Stimulated activated CD4-positive, alpha-beta T cell treated with anti-CD3 and anti-CD28 coated beads, Interleukin-12 subunit alpha, Interleukin-12 subunit beta, amount 100 ng/mL, for 48 hours (primary cell): ENCODE measurements at places on chromosomes 6 and 20.

DNA sequence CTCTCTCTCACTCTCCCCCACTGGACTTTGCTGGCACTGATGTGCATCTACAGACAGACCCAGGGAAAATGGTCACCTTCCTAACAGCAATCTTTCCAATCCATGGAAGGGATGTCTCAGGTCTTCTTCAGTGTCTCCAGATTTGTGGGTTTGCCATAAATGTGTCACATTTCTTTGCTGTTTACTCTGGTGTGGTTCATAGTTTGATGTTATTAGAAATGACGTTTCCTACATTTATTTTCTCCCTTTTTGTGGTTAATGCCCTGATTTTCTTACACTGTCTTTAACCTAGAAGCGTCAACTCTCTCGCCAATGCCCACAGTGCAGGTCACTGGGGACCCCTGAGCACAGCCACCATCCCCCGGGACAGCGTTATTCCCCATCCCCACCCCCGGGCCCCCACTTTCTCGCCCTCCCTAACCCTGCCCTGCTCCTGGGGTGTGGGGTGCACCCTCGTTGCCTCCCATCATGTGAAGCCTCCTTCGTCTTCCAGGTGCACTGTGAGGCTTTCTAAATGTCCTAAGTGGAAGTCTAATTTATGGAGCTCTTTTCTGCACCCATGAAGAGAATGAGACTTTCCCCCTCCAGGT lies 86.5 kb downstream of the YTHDF1 start:
- DNase-seq: no peak

DNA sequence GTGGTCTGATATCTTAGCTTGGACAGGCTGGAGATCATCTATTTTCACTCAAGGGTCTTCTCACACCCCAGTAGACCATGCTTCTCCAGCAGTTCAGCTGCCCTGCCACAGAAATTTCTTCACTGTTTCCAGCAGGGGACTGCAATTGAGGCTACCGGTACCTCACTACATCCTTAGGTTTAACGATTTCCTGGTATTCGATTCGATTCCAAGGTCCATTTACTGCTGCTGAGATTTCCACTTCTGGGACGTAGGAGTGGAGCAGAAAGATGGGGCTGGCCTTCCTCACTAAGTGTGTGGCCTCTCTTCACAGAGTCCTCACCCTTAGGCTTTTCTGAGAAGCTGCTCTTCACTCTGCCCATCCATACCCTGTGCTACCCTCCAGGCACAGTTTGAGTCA lies 6.2 kb downstream of the VPS16 start:
- DNase-seq: no peak

GRCh38 chr6:21500314-21501020 lies 93.1 kb upstream of the SOX4 start:
- DNase-seq: no peak

DNA sequence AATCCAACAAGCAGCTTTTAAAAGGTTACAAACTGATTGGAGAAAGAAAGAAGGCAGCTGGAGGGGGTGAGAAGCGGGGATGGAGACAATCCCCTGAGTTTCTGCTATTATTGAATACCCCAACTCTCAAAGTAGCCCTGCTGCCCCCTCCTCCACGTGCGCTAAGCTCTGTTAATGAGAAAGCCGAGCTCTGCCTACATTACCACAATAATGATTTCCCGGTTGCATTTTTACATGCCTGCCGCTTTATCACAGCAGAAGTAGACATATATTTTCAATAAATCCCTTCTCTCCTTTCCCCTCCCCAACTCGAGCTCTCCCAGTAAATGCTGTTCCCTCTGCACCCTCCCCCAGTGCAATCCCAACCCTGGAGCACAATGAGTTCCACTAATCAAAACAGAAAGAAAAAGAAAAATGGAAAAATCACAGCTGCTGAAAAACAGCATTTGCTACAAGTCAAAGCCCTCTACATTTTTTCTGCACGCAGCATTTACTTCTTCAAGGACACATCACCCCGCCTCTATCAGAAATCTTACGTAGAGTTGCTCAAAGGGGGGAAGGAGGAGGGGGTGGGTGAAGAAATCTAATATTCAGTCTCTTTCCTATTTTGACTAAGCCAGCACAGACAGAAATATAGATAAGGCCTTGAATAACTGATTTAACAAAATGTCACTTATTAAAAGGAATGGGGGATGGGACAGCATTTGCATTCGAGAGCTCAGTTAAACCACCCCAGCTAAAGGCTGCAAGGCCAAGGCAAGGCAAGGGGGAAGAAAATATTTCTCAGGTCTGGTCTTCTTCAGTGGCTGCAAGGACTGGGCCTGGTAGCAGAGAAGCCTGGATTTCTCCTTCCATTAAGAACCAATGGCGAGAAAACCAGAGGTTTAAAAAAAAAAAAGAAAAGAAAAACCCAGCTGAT lies 10.7 kb downstream of the TRERF1 start:
- no peak for DNase-seq

GRCh38 chr20:64065974-64066343 lies 3.0 kb downstream of the TCEA2 start:
- DNase-seq: peak; percentile 51

DNA sequence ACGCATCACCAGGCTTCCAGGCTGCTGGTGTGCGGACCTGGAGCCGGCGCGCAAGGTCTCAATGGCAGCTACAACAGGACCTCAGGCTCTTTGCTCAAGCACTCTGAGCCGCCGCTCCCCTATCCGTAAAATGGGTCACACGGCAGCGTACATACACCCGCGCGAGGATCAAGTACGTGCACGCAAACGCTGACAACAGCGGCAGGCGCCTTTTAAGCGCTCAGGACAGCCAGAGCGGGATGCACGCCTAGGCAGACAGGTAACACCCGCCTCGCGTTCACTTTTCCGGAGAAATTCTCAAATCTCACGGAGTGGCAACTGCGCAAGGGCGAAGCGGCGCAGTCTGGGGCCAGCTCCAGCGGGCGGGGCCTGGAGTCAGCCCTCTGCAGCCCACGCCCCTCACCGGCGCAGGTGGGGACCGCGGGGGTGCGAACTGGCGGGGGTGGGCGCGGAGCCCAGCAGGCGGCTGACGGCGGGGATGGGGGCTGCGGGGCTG lies 535 bp downstream of the EXOC2 start:
- DNase-seq: peak; percentile 52

DNA sequence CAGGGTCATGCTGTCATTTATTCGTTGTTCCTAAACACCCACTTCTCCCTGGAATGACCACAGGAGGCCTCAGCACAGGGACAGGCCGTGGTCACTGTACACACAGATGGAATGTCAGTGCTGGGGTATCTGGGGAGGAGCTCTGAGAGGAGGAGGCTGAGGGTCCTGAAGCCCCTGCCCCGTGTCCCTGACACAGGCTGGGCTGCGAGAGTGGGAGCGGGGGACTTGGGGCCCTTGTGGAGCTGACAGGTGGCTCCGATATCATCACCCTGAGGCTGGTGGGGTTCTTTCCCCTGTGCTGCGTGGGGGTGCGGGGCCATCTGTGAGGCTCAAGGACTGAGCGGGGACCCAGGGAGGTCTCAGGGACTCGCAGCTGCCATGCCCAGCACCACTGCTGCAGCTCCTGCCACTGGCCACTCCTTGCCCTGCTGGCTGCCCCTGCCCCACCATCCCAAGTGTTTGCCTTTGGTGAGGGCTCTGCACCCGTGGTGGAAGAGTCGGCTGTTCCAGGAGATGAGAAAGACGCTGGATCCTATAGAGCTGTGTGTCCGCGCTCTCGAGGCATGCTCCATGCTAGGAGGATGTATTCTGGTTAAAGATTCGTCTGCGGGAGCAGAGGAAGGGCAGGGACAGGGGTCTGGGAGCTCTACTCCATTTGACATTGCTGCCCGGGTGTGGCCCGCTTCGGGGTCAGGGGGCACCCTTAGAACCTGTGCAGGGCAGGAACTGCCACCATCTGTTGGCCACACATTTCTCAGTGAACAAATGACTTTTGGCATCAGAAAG lies 18.9 kb downstream of the NPEPL1 start:
- no peak for DNase-seq

- no peak for DNase-seq
Observed at GRCh38 chr6:137728386-137729349, 138.4 kb upstream of the TNFAIP3 start.

DNA sequence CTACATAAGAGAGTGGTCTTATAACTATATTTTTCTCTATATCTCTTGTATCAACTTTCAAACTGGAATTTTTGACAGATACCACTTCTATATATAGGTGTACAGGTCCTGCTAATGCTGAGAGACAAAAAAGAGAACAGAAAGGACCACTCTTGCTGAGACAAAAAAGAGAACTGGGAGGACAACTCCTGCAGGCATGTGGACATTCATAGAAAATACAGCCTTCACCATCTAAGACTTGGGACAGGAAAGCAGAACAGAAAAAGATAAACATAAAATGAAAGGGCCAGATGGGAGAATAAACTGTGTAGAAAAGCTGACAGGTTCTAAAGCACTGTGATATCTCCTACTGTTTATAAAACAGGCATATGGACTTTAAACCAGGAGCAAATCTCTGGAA lies 541.0 kb upstream of the ADGRB3 start:
- DNase-seq: no peak

DNA sequence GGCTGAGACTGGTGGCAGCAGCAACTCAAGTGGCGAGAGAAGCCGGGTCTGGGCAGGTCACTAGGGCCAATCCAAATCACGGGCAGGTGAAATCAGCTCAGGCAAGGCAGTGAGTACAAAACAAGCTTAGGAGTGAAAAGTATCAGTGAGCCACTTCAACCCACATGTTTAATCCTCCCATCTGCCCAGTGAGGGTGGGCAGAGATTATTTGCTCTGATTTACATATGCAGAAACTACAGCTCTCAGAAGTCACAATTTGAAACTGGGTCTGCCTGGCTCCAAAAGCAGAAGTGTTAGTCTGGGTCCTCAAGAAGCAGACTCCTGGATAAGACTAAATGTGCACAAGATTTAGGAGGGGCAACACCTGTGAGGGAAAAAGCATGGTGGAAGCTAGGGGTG lies 173.7 kb upstream of the LRFN2 start:
- no peak for DNase-seq

- DNase-seq: no peak
Observed at GRCh38 chr20:1803061-1803931, 91.9 kb upstream of the SIRPA start.

DNA sequence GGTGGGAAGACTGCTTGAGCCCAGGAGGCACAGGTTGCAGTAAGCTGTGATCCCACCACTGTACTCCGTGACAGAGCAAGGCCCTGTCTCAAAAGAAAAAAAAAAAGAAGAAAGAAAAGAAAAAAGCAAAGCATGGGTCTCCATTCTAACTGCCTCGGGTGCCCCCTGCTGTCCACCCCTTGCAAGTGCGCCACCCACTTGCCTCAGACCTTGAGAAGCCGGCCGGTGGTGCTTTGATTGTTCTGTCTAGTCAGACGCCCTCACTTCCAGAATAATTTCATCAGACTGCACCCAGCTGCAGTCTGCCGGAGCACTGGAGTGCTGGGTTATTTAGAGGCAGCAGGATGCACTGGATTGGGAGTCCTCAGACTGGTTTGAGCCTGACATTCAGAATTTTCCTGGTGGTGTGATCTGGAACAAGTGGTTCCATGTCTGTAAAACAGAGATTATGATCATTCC lies 17.6 kb upstream of the TM9SF4 start:
- peak; percentile 85 for DNase-seq

DNA sequence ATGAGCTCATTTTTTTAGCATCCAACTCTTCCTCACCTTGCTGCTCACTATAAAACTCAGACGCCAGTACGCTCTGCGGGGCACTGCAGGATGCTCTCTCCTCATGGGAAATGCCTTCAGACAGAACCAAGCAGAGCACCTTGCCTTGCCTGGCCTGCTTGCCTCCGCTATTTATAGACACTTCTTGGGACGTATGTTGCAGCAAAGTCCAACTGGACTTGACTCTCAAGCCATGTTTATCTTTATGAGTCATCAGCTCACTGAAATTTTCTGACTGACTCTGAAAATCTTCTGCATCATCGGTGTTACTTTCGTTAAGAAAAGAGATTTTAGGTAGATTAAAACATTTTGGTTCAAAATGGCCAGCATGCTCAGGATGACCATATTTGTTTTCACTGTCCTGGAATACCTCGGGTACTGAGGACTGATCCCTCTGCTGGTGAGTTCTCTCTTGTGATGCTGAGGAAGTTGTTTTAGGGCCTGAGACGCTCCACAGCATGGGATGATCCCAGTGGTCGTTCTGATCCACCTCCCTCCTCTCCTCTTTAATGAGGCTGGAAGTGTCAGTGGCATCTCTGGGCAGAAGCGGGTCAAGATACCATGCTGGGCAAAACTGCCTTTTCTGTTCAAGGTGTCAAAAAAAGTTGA lies 204.5 kb downstream of the KIF16B start:
- no peak for DNase-seq

DNA sequence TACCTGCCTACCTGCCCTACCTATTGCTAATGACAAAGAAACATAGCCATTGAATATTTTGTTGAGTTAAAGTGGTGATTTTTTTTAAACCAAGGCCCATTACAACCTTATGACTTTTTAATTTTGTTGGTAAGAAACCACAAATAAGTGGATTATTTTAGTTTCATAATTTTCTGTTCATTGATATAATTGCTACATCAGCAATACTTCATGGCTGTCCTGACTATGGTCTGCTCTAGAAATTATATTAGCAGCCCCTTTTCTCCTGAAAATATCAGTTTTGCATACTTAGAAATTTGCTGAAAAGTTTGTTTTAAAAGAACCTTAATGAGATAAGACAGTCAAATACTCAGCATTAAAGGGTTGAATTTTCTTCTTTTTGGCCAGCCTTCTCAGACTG lies 106.5 kb downstream of the HIVEP1 start:
- no peak for DNase-seq

- DNase-seq: no peak
Observed at GRCh38 chr20:44540834-44541233, 19.0 kb upstream of the SERINC3 start.

GRCh38 chr20:44208165-44208564 lies 2.4 kb downstream of the OSER1 start:
- DNase-seq: no peak

DNA sequence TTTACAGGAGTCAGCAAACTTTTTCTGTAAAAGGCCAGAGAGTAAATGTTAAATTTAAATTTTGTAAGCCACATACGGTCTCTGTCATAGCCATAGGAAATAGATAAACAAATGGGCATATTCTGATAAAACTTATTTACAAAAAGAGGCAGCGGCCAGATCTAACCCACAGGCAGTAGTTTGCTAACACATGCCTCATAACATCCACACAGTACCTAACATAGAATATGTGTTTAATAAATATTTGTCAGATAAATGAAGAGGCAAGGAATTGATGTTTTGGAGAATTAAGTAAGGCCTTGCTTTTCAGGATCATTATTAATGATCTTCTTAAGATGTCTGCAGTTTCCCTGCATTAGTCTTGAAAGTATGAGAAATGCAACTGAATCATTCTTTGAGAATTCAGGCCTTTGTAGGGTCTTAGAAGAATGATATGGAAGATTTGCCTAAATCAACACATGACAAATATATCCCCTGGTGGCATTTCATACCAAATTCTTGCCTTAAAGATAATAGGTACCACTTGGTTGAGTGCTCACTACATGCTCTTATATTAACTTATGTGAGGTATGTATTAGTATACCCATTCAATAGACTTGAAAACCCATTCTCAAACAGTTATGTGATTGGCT lies 39.3 kb upstream of the TRAM2 start:
- no peak for DNase-seq

DNA sequence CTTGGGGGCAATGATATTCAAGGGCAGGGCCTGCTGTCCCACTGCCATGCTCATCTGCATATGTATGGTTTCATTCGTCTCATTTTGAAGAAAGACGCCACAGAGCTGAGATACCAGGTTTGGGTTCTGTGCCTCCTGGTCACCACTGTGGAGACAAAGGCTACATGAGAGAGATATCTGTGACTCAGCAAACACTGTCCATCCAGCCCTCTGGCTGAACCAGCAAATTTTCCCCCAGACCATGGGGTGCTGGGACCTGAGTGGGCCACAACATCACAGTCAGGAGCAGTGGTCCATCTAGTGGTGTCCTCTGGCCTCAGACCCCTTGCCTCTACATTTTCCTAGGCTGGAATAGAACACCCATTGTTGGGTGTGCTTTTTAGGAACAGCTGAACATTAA lies at the start of gene MAS1L:
Gene MAS1L, minus strand, starts transcription at position 297 of the 400 bp plus-strand sequence. Its CDS starts 54 bp downstream, at position 243.
- DNase-seq: no peak
